Natural killer cell (primary cell): ENCODE measurements at places on chromosomes 2 and 18. TPM values are rescaled to one million over a fixed set of nuclear protein-coding genes. Genes with fewer than 3 reads are reported as not detected.

The CPLX4 gene
- total RNA-seq: not detected

The ACVR2A gene
- total RNA-seq: 16.7 TPM

The CERS6 gene
- 11.8 TPM for total RNA-seq

The PSMA8 gene
- total RNA-seq: not detected

The HIBCH gene
- 21.6 TPM for total RNA-seq

The TM4SF20 gene
- total RNA-seq: not detected

The SAP130 gene
- total RNA-seq: 36.2 TPM

The NIFK gene
- 32.7 TPM for total RNA-seq

The PRSS56 gene
- total RNA-seq: not detected

The UGT1A4 gene
- total RNA-seq: not detected
